ENCODE measurements at places on chromosomes 7 and 10. TPM values are rescaled to one million over a fixed set of nuclear protein-coding genes. Genes with fewer than 3 reads are reported as not detected.

Gene CPN1
- 0.19 TPM for total RNA-seq

Gene NUP205
- 53.0 TPM for total RNA-seq

Gene LAMB4
- 0.19 TPM for total RNA-seq

Gene MSMB
- not detected for total RNA-seq

Gene ANXA8L1
- 97.3 TPM for total RNA-seq

Gene GSAP
- total RNA-seq, result 2.3 TPM

Gene CREB3L2
- 39.6 TPM for total RNA-seq

Gene ZNF862
- total RNA-seq, result 3.0 TPM

Gene TEX36
- total RNA-seq, result not detected

Gene ADGRA1
- total RNA-seq, result 0.42 TPM

Gene CCL26
- 7.7 TPM for total RNA-seq

Gene KEL
- total RNA-seq, result not detected

Gene GPR22
- not detected for total RNA-seq

Gene HGF
- not detected for total RNA-seq

Gene PNLIPRP3
- total RNA-seq, result 0.04 TPM

Gene FGF8
- not detected for total RNA-seq

Gene LRIT1
- not detected for total RNA-seq

Gene LEP
- total RNA-seq, result not detected

Gene SLC18A3
- total RNA-seq, result not detected

Gene PWWP2B
- total RNA-seq, result 16.2 TPM

Gene ANKRD22
- 0.41 TPM for total RNA-seq

Gene ODAD2
- total RNA-seq, result not detected

Measured in A549 treated with dexamethasone at 1 μM for 4 hours (cell line).